CD4-positive, CD25-positive, alpha-beta regulatory T cell (primary cell): ENCODE measurements at places on chromosomes 12 and 14.

GRCh38 chr12:53268630-53269562 lies 797 bp downstream of the ESPL1 start:
- no peak for DNase-seq

DNA sequence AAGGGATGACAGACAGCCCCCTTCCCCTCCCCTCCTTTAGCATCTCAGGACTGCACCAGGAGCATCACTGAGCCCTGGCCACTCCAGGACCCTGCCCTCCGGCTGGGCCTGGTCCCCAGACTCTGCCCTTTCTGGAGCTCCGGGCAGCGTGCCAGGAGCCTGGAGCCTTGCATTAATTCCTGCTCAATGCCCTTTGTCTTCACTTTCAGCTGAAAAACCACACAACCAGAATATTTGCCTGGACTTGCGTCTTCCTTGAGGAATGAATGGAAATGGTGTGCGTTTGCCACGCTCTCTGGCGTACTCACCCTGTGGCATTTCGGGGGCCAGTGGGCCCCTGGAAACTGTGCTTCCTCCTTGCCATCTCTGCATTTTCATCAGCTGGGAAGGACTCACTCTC lies 8.5 kb upstream of the RFLNA start:
- no peak for DNase-seq

- DNase-seq: peak; percentile 51
These were observed 30.0 kb upstream of the GRIP1 start for GRCh38 chr12:66708704-66709456.

DNA sequence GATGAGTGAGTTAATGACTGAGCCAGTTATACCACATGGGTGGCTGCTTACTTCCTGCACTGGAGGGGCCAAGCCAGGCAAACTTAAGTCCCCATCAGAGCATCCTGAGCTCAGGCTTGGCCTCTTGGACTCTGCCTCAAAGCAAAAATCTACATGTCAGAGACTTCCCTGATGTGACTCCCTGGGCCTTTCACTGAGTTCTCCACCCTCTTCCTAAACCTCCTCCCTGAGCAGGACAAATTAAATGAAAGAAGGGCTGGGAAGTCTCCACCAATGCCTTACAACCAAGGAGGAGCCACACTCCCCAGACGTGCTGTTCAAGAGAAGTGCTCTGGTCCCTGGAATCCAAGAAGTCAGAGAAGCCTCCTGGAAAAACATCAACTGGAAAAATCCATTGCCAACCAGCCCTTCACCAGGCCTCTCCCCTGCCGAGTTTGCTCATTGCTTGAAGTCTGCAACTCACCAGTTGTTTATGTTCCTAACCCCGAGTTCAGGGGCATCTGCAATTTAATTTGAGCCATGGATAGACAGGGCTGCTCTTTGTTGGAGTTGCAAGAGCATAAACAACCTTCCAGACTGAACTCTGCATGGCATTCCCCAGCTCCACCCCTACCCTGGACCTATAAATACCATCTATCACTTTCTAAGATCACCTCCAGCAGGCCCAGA lies 160.5 kb downstream of the ANO2 start:
- no peak for DNase-seq

GRCh38 chr14:87996291-87996592 lies 3.3 kb upstream of the GALC start:
- DNase-seq: no peak

GRCh38 chr12:32089156-32089555 lies 17.5 kb upstream of the BICD1 start:
- DNase-seq: no peak

- no peak for DNase-seq
These were observed 127.0 kb downstream of the ANO6 start for GRCh38 chr12:45342848-45343247.

- no peak for DNase-seq
These were observed 34.0 kb downstream of the TCHP start for GRCh38 chr12:109934026-109934425.

DNA sequence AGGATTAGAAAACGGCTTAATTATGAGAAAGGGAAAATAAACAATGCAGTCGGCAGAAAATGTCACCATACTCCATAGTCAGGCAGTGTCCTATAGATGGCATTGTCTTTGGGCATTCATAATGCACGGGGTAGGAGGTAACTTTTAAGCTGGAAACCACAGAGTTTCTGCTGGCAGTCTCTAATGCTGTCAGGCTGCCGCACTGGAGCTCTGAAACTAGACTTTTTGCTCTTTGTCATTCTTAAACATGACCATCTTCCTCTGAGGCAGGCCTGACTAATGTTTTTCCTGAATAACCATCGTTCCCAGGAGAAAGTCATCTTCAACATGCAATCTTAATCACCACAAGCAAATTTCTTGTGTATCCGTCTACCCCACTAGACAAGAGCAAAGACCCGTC lies 108.8 kb downstream of the ETNK1 start:
- no peak for DNase-seq

GRCh38 chr14:99077076-99077843 lies 194.7 kb downstream of the BCL11B start:
- DNase-seq: no peak

DNA sequence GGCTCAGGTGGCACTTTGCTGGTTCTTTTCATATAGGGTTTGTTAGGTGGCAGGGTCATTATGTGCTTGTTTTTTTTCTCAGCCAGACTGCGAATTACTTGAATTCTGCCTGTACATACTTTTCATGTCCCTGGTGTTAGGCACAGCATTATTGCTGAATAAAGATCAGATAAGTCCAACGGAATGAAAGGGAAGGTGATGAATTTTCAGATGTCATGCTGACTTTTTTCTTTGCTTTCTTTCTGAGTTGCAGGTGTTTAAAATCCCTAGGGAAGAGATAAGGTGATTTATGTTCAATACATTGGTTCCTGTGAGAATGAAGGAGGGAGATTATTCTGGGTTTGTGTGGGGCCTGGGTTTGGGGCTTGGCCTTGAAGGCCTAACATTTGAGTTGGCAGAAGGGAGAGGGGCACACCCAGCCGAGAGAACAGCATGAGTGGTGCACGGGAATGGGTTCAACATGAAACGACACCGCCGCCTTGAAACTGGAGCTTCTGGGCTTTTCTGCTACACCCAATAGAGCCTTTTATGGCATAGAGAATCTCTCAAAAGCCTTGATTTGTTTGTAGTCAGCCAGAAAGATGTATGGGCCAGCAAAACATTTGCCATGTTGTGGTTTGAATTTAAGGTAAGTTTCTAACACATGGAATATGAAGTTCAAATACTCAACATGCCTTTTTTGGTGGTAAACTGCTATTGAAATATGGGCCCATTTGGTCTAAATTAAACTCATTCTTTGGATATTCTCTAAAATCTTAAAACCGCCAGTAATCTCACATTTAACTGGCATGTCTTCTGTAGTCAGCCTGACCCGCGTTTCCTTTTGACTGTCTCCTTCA lies 477.0 kb downstream of the PCNX1 start:
- no peak for DNase-seq

DNA sequence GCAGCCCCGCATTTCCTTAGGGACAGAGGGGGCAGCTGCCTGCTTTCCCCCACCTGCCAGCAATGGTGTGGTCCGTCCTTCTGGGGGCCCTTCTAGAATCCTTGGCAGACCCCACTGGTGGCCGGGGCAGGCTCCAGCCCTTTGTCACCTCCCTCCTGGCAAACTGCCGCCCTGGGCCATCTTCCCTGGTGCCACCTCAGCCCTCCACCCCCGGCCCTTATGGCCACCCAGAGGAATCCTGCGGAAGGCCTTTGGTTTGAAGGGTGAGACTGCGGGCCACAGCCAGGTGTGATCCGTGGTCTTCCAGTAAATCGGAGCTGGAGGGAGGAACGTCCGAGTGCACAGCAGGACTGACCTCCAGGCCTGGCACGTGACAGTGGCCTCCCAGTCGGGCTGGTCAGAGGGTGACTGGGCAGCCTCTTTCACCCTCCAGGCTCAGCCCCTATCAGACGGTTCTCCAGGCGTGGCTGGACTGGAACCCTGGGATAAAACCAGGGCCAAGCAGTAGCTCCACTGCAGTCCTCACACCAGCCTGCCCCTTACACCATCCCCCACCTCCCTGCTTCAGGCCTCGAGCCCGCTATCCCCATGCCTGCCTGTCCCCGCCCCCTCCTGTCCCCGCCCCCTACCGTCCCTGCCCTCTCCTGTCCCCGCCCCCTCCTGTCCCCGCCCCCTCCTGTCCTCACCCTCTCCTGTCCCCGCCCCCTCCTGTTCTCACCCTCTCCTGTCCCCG lies 12.4 kb downstream of the FBRSL1 start:
- DNase-seq: no peak

DNA sequence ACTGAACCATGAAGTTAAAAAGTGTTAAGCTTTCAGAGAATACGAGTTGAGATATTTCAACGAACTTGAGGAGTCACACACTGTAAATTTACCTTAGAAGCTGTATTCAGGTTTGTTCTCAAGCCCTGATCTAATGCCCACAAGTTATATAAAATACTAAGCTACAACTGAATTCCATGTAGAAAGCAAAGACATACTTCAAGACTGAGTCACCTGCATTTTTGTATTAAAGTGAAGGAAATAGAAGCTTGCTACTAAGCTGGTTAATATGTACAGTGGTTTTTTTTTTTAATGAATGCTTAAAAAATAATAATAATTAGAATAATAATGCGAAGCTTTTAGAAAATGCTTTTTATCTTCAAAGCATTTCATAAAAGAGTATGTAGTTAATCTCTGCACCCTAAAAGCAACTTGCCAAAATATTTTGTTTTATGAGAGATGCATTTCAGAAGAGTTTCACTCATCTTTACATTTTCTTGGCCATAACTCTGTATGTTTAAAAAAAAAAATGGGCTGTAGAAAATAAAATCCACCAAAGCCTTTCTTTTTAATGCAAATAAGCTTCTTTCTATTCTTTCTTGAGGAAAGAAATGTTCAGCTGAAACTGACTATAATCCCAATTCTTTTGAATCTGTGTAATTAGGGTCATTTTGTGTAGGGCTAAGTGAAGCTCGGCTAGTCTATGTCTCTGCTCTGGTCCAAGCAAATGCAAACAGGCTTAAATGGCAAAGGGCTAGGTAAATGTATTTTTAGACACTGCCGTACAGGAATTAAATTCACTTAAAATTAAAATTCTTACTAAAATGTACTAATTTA lies 1047.5 kb upstream of the FLRT2 start:
- DNase-seq: no peak

GRCh38 chr12:18923721-18924120 lies 185.8 kb downstream of the CAPZA3 start:
- DNase-seq: no peak
